ENCODE measurements at places on chromosomes 7 and 10.

- DNase-seq, result no peak
These were observed 308.5 kb downstream of the EXOC4 start for GRCh38 chr7:133561396-133561795.

DNA sequence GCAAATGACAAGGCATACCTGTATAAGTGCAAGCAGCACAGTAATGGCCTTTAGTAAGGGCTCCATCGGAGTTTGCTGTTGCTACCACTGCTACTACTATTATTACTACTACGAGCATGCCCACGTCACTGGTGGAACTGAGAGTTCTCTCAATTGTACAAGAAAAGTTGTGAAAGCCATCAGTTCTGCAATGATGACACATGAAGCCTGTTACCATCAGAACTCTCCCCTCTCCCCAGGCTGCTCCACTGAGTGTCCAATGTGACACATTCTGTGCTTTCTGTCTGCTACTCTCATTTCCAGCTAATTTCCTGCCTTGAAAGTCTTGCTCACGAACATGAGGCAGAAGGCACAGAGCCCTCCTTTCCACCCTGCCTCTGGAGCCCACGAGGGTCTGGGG lies 263.2 kb upstream of the MGMT start:
- DNase-seq, result no peak

DNA sequence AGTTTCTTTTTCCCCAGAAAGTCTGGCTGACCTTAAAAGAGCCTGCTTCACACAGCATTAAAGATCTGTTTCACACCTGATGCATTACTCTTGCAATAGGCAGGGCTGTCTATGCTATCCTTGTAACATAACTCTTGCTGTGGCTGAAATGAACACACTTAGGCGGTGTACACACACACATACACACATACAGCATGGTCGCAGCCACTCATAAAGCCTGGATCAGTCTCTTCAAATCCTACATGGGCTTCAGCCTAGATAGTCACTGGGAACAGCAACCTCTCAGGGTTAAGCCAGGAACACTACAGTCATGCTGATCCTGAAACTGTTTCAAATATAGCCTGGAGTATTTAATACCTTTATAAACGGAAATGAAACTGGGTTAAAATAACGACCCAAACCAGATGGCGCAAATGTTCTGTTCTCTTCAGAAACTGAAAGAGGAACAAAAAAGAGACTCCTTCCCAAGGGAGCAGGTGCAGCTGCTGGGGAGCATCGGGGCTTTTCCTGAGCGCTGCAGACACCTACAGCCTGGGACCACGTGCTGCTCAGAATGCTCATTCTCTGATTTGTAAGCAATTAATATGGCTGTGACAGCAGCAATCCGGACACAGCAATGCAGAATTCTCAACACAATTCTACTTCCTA lies 61.0 kb upstream of the SFMBT2 start:
- DNase-seq, result no peak

DNA sequence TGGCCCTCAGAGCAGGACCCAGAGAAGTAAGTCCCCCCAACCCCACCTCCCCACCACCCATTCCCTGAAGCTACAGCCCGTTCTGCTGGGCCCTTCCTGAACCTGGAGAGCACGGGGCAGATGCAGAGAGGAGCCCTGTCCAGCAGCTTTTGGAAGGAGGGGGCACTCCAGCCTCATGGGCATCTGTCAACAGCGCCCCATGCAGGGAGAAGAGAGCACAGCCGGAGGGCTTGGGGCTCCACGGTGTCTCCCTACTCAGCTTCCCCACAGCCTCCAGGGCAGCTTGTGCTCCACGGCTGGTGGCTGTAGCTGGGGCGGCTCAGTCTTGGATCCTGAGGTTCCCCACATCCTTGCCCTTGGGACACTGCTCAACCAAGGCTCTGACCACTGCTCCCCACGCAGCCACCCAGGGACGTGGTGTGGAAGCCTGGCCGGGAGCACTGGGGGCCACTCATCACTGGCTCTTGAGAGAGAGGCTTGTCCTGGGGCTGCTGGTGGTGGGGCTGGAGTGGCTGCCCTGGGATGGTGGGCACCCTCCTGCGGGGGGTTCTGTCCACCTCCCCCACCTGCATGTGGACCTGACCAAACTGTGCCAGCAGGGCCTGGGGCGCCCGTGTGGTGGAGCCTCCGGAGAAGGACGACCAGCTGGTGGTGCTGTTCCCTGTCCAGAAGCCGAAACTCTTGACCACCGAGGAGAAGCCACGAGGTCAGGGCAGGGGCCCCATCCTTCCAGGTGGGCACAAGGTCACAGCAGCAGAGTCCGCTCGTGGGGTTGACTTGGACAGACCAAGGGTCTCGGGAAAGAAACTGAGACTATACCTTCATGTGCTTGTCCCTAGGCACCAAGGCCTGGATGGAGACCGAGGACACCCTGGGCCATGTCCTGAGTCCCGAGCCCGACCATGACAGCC lies 4.5 kb downstream of the PRAP1 start:
- no peak for DNase-seq

GRCh38 chr10:79038104-79038840 lies 30.5 kb upstream of the ZMIZ1 start:
- DNase-seq, result no peak

DNA sequence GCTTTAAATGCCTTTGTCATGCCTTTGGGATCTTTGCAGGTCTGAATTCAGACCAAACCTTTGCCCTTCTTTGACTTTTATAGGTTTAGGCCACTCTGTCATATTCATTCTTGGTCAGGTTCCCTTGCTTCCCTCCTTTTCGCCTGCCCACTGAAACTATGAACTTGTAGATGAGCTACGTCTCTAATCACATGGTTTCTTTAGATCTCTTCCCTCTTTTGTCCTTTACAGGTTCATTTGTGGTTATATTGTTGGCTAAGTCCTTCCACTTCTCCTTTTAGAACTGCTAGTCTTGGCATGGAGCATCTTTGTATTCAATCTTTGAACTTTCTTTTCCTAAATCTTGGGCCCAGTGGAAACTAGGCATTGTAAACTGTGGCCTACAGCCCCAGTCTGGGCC lies 104.0 kb upstream of the ZEB1 start:
- DNase-seq, result no peak

DNA sequence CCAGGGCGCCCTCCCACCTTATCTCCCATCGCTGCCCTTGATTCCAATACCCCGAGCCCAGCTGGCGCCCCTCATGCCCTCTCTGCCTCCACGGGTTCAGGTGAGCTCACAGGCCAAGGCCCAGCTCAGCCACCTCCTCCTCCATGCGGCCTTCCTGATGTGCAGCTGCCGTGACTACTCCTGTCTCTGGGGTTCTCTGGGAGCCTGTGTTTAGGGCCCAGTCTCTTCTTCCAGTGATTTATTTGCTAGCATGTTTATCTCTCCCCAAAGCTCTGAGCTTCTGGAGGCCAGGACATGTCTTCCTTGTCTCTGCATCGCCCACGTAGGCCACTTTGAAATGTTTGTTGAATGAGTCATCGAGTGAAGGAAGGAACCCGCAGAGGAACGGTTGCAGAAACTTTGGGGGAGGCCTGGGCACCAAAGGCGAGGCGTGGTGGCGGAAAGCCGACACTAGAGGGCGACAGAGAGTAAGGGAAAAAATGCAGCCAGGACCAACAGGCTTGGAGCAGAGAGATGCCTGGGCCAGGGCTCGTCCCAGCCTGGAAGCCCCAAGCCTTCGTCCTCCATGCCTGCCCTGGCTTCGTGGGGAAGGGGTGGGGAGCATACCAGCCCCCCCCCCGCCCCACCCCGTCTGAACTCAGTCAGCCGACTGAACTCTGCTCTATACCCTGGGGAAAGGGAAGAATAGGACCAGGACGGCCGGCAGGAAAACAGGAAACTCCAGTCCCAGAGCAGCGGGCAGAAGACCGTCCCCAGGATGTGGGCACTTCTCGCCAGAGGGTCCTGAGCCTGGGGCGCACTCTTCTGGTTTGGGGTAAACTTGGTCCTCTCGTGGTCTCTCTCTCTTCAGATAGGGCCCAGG lies 10.9 kb upstream of the HSPB1 start:
- DNase-seq, result peak; percentile 91

DNA sequence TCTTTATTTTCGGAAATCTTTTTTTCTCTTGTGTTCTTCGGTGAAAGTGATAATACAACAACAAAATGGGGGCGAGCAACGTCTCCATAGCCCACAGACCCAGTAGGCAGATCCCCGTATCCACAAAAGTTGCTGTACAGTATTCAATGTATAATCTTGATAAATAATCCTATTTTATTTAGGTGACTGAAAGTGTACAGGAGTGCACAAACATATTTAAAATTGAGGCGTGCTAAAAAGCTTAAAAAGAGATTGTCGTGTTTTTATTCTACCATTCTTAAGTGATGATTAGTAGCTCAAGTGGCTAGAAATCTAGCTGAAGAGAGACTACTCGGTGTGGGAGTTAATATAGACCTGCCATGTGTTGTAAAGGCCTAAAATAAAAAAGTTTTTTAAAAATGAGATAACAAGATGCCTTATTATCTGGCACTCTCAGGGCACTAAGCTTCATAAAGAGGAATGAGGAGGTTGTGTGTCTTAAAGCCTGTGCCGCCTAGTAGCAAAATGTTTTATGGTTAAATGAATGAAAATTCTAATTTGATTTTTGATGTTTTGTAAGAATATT lies 1.6 kb downstream of the CAPZA2 start:
- DNase-seq, result no peak

- DNase-seq, result no peak
These were observed 166.6 kb downstream of the INHBA start for GRCh38 chr7:41536122-41536872.

- DNase-seq, result no peak
These were observed 39.9 kb downstream of the DKK1 start for GRCh38 chr10:52353960-52354394.

GRCh38 chr7:158947627-158948026 lies 91.3 kb downstream of the DYNC2I1 start:
- DNase-seq, result no peak

GRCh38 chr7:37732888-37733287 lies 49.3 kb downstream of the GPR141 start:
- DNase-seq, result no peak

GRCh38 chr7:129376076-129376777 lies 58.0 kb upstream of the STRIP2 start:
- peak; percentile 20 for DNase-seq

DNA sequence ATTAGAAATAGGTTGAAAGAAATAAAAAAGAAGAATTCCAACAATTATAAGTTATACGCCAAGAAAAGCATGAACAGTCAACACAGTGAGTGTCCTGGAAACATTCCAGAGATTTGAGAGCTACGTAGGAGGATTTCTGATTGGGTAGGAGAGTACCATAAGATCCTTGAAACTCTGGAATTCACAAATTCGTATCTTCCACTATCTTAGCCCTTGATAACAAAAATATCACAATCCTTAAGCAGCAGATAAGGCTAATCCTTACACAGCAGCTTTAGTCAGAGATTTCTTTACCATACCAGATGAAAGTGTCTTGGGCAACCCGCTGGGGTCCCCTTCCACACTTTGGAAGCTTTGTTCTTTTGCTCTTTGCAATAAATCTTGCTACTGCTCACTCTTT lies 8.2 kb downstream of the TPK1 start:
- no peak for DNase-seq

GRCh38 chr10:13206091-13206490 lies 28.1 kb downstream of the UCMA start:
- DNase-seq, result no peak

- no peak for DNase-seq
These were observed 122.8 kb downstream of the BAMBI start for GRCh38 chr10:28800144-28800543.

GRCh38 chr10:70232155-70232858 lies 922 bp downstream of the PPA1 start:
- DNase-seq, result no peak
